GM23338 (cell line): ENCODE measurements at places on chromosomes 5 and 9. TPM values are rescaled to one million over a fixed set of nuclear protein-coding genes. Genes with fewer than 3 reads are reported as not detected.

The ADAMTS19 gene
- 5.9 and 6.0 TPM in 2 replicates for polyA plus RNA-seq

The SLC36A2 gene
- polyA plus RNA-seq = 0.08 TPM in 1 of 2 replicates, not detected in the other

The KYAT1 gene
- polyA plus RNA-seq = 23.0 and 26.1 TPM in 2 replicates

The PCDHGA2 gene
- 0.17 and 0.45 TPM in 2 replicates for polyA plus RNA-seq

The PCDHGA9 gene
- 0.50 and 0.54 TPM in 2 replicates for polyA plus RNA-seq

The DBH gene
- 0.08 and 0.26 TPM in 2 replicates for polyA plus RNA-seq

The RLN2 gene
- polyA plus RNA-seq = 9.5 and 10.6 TPM in 2 replicates

The GLIPR2 gene
- polyA plus RNA-seq = 5.7 and 7.0 TPM in 2 replicates

The ABLIM3 gene
- 0.19 and 0.31 TPM in 2 replicates for polyA plus RNA-seq

The PCDHGB3 gene
- polyA plus RNA-seq = 0.24 and 0.26 TPM in 2 replicates

The PCDHB9 gene
- polyA plus RNA-seq = 0.27 and 0.45 TPM in 2 replicates

The SPINK7 gene
- polyA plus RNA-seq = not detected in 2 replicates

The NR5A1 gene
- not detected in 2 replicates for polyA plus RNA-seq

The RIOK2 gene
- polyA plus RNA-seq = 44.9 and 47.6 TPM in 2 replicates

The CCDC192 gene
- polyA plus RNA-seq = 0.40 and 0.68 TPM in 2 replicates

The SOX30 gene
- polyA plus RNA-seq = 0.43 and 0.47 TPM in 2 replicates

The SPATA9 gene
- polyA plus RNA-seq = not detected in 2 replicates

The SLC25A2 gene
- polyA plus RNA-seq = not detected in 2 replicates

The ACER2 gene
- 0.87 and 1.3 TPM in 2 replicates for polyA plus RNA-seq

The PTGES gene
- 2.8 and 3.3 TPM in 2 replicates for polyA plus RNA-seq

The ANKRD34B gene
- 1.6 and 1.7 TPM in 2 replicates for polyA plus RNA-seq

The PNPLA7 gene
- 0.28 and 0.45 TPM in 2 replicates for polyA plus RNA-seq

The ZNF367 gene
- polyA plus RNA-seq = 2.5 and 3.6 TPM in 2 replicates

The NUTM2F gene
- polyA plus RNA-seq = 0.19 TPM in 1 of 2 replicates, not detected in the other

The HAPLN1 gene
- polyA plus RNA-seq = 0.85 and 1.5 TPM in 2 replicates

The PCDHB1 gene
- 0.05 and 0.09 TPM in 2 replicates for polyA plus RNA-seq

The CXCL14 gene
- 1.7 TPM in 2 replicates for polyA plus RNA-seq

The LRRC70 gene
- polyA plus RNA-seq = 0.15 TPM in 1 of 2 replicates, not detected in the other

The SLC45A2 gene
- polyA plus RNA-seq = not detected in 2 replicates

The GLDC gene
- polyA plus RNA-seq = 63.5 and 71.9 TPM in 2 replicates

The CARD9 gene
- polyA plus RNA-seq = 0.63 and 0.92 TPM in 2 replicates

The DMRTA1 gene
- polyA plus RNA-seq = 3.3 and 4.1 TPM in 2 replicates

The CTXN3 gene
- polyA plus RNA-seq = not detected in 2 replicates

The KLHL3 gene
- 3.1 and 4.9 TPM in 2 replicates for polyA plus RNA-seq

The ANKRD18B gene
- polyA plus RNA-seq = 9.2 and 12.4 TPM in 2 replicates

The ELAVL2 gene
- polyA plus RNA-seq = 15.3 and 18.6 TPM in 2 replicates

The PCSK5 gene
- 12.3 and 15.6 TPM in 2 replicates for polyA plus RNA-seq

The INSL6 gene
- polyA plus RNA-seq = 0.19 TPM in 1 of 2 replicates, not detected in the other

The SPTLC1 gene
- 42.6 and 54.8 TPM in 2 replicates for polyA plus RNA-seq

The DEPDC1B gene
- 35.8 and 38.3 TPM in 2 replicates for polyA plus RNA-seq

The ZNF622 gene
- 18.8 and 20.1 TPM in 2 replicates for polyA plus RNA-seq

The EGR1 gene
- polyA plus RNA-seq = 57.1 and 60.3 TPM in 2 replicates
